ENCODE measurements at places on chromosomes 5 and 9. TPM values are rescaled to one million over a fixed set of nuclear protein-coding genes. Genes with fewer than 3 reads are reported as not detected.

The EQTN gene
- not detected for total RNA-seq

The ZDHHC12 gene
- total RNA-seq, result 25.6 TPM

The PCSK1 gene
- total RNA-seq, result 13.6 TPM

The ZNF622 gene
- 24.3 TPM for total RNA-seq

The PCDHA6 gene
- 9.3 TPM for total RNA-seq

The ECSCR gene
- not detected for total RNA-seq

The MUSK gene
- not detected for total RNA-seq

The SLIT3 gene
- 56.6 TPM for total RNA-seq

The PROP1 gene
- total RNA-seq, result not detected

The MORN5 gene
- 0.88 TPM for total RNA-seq

The NUTM2G gene
- total RNA-seq, result not detected

The SPINK6 gene
- total RNA-seq, result not detected

The KLF4 gene
- total RNA-seq, result 49.5 TPM

The PCDHGC4 gene
- total RNA-seq, result 0.38 TPM

The JAKMIP2 gene
- total RNA-seq, result 13.8 TPM

The PCDHA12 gene
- total RNA-seq, result 10.2 TPM

The SLC24A2 gene
- 0.12 TPM for total RNA-seq

The HSPB3 gene
- 0.53 TPM for total RNA-seq

The KCNV2 gene
- total RNA-seq, result not detected

The FCN2 gene
- total RNA-seq, result not detected

The IFNE gene
- total RNA-seq, result 0.19 TPM

The TLE4 gene
- total RNA-seq, result 77.7 TPM

The TBC1D9B gene
- total RNA-seq, result 114 TPM

The PCDHGA7 gene
- 0.31 TPM for total RNA-seq

The SH2D3C gene
- total RNA-seq, result 1.6 TPM

The RANBP6 gene
- total RNA-seq, result 24.0 TPM

The CEL gene
- total RNA-seq, result 4.9 TPM

The ANKDD1B gene
- total RNA-seq, result 0.93 TPM

The NR5A1 gene
- 0.26 TPM for total RNA-seq

The NXNL2 gene
- total RNA-seq, result 1.8 TPM

The SLC6A3 gene
- total RNA-seq, result 0.19 TPM

The STK32A gene
- total RNA-seq, result 2.0 TPM

The NPDC1 gene
- total RNA-seq, result 70.3 TPM

The IER5L gene
- 22.3 TPM for total RNA-seq

The TAF11L5 gene
- total RNA-seq, result not detected

The SLC6A19 gene
- 22.2 TPM for total RNA-seq

The COMMD10 gene
- 21.8 TPM for total RNA-seq

The SLC6A7 gene
- total RNA-seq, result 0.38 TPM

The FGFR4 gene
- total RNA-seq, result 34.1 TPM

The LCP2 gene
- not detected for total RNA-seq

The ANKHD1 gene
- total RNA-seq, result 108 TPM

The SLC45A2 gene
- total RNA-seq, result 2.1 TPM

The AJM1 gene
- total RNA-seq, result 3.2 TPM

The SLC1A1 gene
- 6.0 TPM for total RNA-seq

The UCK1 gene
- total RNA-seq, result 36.8 TPM

The PCDHB10 gene
- 2.1 TPM for total RNA-seq

The OBP2B gene
- total RNA-seq, result not detected

The ITK gene
- not detected for total RNA-seq

The KIF24 gene
- total RNA-seq, result 9.6 TPM

The GPR151 gene
- total RNA-seq, result not detected

The ST8SIA4 gene
- total RNA-seq, result 18.0 TPM

The ARID3C gene
- 0.26 TPM for total RNA-seq

The PAIP1 gene
- 79.9 TPM for total RNA-seq

The CCDC192 gene
- 2.0 TPM for total RNA-seq

The CTNNAL1 gene
- total RNA-seq, result 29.7 TPM

The ARL15 gene
- 16.9 TPM for total RNA-seq

Measured in type B pancreatic cell (in vitro differentiated cells).